CD14-positive monocyte (primary cell): ENCODE measurements at places on chromosomes 4 and X. TPM values are rescaled to one million over a fixed set of nuclear protein-coding genes. Genes with fewer than 3 reads are reported as not detected.

GRCh38 chr4:53039741-53040458 is 177.8 kb downstream of the RASL11B start:
- DNase-seq = peak; percentile 24

DNA sequence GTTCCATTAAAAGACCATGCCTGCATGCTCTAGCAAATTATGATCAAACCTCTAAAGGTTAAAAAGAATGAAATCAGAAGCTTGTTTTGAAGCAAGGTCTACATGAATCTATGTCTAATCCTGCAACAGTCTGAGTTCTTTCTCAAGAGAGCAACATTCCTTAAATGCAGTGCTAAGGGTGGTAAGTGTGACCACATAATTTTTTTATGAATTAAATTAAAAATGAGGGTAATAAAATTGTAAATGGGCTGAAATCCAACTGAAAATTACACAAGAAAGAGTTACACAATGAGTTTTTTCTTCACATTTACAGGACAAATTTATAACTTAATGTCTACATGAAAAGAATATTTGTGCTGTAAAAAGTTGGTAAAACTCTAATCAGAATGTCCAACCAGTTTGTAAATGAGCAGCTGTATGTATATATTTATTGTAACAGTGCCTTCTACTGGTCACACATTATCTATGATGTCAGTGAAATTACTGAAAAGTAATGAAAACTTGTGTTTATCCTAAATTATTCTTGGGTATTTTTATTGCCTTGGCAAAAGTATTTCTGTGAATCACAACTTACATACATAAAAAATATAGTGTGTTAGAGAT is 336.3 kb upstream of the PITX2 start:
- DNase-seq = no peak

Gene AREG
- 4.2 TPM for polyA plus RNA-seq

Gene MAGEC3
- polyA plus RNA-seq = not detected

- DNase-seq = no peak
Observed at GRCh38 chrX:153305972-153306371, 15.6 kb downstream of the PNMA6F start.

DNA sequence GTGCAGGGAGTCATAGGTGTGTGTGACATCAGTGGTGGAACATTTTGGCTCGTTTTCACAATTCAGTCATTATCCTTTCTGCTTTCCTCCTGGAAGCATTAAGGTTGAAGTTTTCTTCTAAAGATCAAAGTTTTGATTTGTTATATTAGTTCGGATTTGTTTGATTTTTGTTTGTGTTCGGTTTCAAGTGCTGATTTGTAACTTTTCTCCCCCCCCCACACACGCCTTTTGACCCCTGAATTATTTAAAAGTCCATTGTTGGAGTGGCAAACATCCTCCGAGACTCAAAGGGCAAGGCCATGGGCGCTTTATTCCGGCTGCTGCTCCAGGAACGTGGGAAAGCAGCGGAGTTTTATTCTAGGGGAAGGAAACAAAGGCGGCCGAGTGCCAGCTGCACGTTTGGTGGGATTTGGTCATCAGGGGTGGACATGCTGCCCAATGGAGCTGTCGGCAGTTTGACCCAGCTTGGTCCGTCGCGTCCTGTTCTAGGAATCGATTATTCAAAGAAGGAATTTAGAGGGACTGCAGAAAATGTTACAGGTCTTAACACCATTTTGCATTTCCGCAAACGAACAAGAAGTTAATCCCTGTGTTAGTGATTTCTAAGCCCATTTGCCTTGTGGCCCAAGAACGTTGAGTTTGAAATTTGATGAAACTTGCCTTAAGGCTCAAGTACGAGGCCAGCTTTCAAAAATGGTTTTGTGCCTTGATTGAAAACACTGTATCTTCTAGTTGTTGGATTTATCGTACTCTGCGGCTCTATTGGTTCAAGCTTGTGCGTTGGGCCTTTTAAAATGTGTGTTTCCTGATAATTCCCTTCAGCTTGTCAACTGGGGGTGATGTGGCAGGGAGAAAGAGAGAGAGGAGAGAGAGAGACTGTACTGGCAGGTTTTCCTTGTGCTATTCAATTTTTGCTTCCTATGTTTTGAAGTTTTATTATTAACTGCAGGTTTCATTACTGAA is 565 bp upstream of the ZNF41 start:
- no peak for DNase-seq

GRCh38 chr4:41199788-41200187 is 14.6 kb downstream of the APBB2 start:
- DNase-seq = no peak

DNA sequence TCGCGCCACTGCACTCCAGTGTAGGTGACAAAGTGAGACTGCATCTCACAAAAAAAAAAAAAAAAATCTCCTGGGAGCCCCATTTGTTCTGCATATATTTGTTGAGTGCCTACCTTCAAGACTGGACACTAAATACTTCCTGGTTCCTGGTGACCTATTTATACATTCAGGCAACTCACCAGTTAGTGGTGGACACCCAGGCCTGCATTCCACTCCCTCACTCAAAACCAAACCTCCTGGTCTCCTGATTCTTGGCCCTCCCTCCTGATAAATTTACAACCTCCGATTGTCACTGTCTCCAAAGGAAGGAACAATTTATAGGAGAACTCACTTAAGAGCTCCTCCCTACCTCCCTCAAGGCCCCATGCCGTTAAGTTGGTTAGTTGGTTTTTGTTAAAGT is 3.1 kb downstream of the SYAP1 start:
- DNase-seq = no peak

DNA sequence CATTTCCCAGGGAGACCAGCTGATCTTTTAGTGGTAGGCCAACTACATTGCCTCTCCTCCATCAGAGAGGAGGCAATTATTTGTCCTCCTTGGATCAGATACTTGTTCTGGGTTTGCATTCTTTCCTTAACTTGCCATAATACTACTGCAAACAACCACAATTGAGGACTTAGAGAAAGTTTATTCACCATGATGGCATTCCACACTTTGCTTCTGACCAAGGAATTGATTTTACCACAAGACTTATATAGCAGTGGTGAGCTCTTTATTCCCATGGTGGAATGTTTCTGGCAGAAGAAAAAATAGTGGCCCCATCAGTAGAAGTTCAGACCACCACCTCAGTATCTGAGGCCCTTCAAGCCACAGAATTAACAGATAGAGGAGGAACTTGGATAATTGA is 123.9 kb upstream of the PPP3CA start:
- DNase-seq = no peak

Gene GPR143
- polyA plus RNA-seq = not detected

- DNase-seq = no peak
Observed at GRCh38 chr4:74014332-74014731, 15.9 kb upstream of the CXCL5 start.

Gene RTL5
- polyA plus RNA-seq = 0.59 TPM

- peak; percentile 86 for DNase-seq
Observed at GRCh38 chrX:131746491-131746968, 202.7 kb downstream of the OR13H1 start.

Gene TCEAL3
- polyA plus RNA-seq = 1.1 and 3.7 TPM in 2 replicates

DNA sequence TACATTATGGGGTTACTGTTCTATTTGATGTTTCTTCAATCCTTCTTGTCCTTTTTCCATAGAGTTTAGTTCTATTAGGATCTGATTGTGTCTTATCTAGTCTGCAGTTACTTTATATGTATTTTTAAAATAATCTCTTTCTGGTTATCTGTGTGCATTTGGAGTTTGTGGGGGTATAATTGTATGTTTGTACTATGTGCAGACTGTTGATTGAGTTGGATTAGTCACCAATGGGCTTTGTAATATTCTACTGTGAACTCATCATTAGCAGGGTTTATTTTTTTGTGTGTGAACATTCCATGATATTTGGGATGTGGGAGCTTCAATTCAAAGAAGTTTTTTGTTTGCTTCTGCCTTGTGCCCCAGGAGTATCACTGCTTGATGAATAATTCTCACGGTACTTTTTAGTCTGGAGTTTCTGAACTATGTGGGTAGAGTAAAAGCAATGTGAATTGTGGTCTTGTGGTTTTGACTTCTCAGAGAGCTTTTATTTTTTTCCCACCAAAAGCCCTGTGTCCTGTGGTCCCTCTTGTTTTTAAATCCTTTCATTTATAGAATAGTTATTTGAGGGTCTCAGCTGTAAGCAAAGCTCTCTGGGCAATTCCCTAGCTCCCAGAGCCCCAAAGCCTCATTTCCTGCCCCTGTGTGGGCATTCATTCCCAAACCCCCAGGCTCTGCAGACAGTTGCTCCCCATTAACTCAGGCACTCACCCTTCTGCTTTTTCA is 127.8 kb downstream of the PHKA2 start:
- DNase-seq = no peak
